Left ventricle myocardium inferior (tissue), 1 donor: ENCODE measurements at places on chromosomes 12 and 14. TPM values are rescaled to one million over a fixed set of nuclear protein-coding genes. Genes with fewer than 3 reads are reported as not detected.

Gene FOXN4
- total RNA-seq, result not detected

Gene SAV1
- 29.5 TPM for total RNA-seq

Gene TMEM229B
- 1.4 TPM for total RNA-seq

Gene P2RX2
- not detected for total RNA-seq

Gene LRP1-AS
- not detected for total RNA-seq

- no peak for DNase-seq
Observed at GRCh38 chr14:75254901-75255584, 23.6 kb upstream of the FOS start.

DNA sequence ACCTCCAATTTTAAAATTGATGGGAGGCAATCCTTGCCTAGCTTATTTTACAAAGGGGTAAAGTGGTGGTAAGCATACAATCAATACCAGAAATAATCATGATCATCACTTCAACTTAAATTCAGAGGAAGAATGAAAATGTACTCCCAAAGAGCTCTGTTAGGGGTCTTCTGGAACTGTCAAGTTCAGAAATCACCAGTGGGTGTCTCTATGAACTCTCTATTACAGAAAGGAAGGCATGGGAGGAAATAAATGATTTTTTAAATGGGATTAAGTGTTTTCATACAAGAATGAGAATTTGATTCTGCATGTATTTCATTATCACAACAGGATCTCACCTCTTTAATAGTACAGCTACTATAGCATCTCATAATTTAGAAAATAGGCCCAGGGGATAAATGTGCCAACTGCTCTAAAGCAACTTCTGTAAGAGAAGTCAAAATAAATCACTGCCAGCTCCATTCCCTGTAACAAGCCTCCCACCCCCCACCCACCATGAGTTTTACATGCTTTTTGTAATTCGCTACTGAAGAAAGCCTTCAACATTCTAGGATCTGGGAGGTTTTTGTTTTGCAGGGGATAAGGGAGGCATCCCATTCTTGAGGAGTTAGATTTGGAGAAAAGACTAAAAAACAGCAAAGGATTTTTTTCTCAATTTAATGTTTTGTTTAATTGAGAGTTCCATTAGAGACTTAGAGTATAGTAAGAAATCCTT is 9.7 kb downstream of the DCP1B start:
- no peak for DNase-seq

GRCh38 chr14:34835312-34835711 is 39.8 kb downstream of the BAZ1A start:
- DNase-seq, result no peak

- DNase-seq, result no peak
Observed at GRCh38 chr12:42129595-42130204, 15.0 kb downstream of the GXYLT1 start.

DNA sequence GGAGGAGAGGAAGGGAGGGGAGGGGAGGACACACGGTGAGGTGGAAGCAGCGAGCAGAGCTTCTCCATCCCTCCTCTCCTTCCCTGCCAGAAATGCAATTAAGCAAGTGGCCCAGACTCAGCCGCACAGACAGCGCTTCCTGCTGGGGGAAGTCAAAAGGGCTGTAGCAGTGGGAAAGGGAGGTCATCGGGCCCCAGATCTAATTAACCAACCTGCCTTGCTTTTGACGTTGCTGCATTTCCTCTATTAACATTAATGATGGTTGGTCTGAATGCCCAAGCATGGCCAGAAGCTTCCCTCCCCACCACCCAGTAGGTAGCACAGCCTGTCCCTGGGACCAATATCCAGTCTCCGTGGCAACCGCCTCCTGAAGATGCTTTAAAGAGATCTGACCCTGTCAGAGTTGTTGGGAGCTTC is 4.6 kb upstream of the NGB start:
- DNase-seq, result no peak

GRCh38 chr12:59834659-59835474 is 239.0 kb downstream of the SLC16A7 start:
- no peak for DNase-seq

- no peak for DNase-seq
Observed at GRCh38 chr12:103181366-103182152, 224.1 kb downstream of the ASCL1 start.

DNA sequence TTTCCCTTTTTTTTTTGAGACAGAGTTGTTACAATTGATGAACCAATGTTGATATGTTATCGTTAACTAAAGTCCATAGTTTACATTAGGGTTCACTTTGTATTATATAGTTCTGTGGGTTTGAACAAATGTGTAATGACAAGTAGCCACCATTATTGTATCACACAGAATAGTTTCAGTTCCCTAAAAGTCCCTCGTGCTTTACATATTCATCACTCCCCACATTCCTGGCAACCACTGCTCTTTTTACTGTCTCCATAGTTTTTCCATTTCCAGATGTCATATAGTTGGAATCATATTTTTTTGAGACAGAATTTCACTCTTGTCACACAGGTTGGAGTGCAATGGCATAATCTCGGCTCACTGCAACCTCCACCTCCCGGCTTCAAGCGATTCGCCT is 12.5 kb downstream of the HSD17B6 start:
- no peak for DNase-seq

GRCh38 chr14:57732463-57733285 is 133.2 kb downstream of the SLC35F4 start:
- no peak for DNase-seq

DNA sequence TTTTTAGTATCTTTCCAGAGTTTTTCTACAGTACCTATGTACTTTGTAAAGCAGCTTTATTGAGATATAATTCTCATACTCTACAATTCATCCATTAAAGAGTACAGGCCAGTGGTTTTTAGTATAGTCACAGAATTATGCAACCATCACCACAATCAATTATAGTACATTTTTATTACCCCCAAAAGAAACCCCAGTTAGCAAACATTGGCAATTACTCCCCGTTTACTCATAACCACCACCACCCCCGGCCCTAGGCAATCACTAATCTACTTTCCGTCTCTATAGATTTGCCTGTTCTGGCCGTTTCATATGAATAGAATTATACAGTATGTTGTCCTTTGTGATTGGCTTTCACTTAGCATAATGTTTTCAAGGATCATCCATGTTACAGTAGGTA is 119.8 kb downstream of the KICS2 start:
- DNase-seq, result no peak

DNA sequence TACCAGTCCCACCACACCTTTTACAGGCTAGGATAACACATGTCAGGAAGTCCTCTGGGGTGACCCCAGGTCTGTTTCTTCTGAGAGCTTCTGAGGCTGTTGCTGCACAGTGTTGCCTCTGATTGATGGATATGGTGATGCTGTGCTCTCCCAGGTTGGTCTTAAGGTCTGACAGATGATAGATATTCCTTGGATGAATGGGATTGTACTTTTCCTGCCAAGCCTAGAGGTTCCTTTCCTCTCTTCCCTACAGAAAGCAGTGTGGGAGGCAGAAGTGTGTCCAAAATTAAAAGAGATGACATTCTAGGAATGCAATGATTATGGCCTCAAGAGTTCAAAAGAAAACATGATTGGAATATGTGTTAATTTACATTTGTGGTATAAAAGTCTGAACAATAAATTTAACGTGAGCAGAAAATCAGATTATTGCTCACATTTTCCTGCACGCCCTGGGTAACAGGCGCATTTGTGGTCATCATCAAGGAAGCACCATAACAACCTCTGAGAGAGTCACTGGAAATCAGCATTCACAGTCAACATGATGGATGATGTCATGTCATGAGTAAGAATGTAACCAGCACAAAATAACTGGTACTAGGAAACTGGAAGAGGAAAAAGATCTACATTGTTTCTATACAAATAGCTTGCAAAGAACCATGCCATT is 73.7 kb downstream of the BBS10 start:
- DNase-seq, result no peak

- no peak for DNase-seq
Observed at GRCh38 chr14:78967111-78967809, 797.1 kb downstream of the NRXN3 start.

- no peak for DNase-seq
Observed at GRCh38 chr14:65024957-65025356, 38.3 kb downstream of the FNTB start.
